ENCODE measurements at places on chromosomes 6 and 20. TPM values are rescaled to one million over a fixed set of nuclear protein-coding genes. Genes with fewer than 3 reads are reported as not detected.

DNA sequence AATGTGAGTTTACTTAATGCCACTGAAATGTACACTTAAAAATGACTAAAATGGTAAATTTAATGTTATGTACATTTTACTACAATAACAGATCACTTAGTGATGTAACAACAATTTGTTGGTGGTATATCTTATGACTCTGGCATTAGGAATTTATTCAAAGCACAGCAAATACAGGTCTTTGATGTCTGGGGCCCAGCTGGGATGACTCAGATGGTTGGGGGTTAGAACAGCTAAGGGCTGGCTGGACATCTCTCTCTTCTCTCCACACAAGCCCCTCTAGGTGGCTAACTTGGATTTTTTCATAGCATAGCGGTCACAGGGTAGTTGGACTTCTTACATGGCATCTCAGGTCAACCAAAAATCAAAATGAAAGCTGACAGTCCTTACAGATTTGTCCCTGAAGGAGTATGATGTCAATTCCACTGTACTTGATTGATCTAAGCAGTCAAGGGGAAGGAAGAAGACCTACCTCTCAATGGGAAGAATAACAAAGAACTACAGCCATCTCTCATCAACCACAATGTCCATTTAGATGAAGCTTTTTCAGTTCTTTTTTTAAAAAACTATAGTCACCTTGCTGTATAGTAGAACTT, 37.5 kb upstream of the LCA5 start:
- DNase-seq = no peak

- no peak for DNase-seq
These were observed 122.6 kb upstream of the MCHR2 start for GRCh38 chr6:100116411-100117194.

The SAMD3 gene
- total RNA-seq = 1.9 TPM

DNA sequence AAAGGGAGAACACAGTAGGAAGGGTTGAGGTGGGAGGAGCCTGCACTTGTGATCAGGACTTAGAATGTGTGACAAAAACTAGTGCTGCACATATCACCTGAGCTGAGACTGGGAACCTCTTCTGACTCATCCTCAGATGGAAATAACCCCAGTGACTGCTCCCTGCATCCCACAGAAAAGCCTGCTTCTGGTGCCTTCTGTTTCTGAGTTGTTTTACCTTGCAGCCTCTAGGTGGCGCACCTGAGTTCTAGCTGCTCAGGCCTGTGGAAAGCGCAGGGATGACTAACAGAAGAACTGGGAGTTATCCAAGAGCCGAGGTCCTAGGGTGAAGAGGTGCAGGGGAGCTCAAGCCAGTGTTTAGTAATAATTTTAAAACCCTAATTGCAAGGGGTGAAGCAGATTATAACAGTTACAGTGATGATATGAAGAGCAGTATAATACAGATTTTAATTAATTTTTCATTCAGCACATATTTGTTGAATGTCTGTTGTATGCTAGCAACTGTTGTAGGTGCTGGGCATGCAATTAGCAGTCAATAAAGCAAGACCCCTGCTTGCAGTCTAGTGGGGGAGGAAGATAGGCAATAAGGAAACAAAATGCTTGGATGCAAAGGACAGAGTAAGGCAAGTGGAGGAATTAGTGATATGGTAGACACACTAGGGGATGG, 302.5 kb downstream of the DHX35 start:
- DNase-seq = peak; percentile 69

GRCh38 chr6:149154261-149154821, 163.2 kb upstream of the TAB2 start:
- no peak for DNase-seq

The ANKEF1 gene
- 2.3 TPM for total RNA-seq

The SLA2 gene
- total RNA-seq = 0.37 TPM

The HMGCLL1 gene
- 1.2 TPM for total RNA-seq

GRCh38 chr20:1463971-1464570, 2.6 kb downstream of the NSFL1C start:
- DNase-seq = no peak

DNA sequence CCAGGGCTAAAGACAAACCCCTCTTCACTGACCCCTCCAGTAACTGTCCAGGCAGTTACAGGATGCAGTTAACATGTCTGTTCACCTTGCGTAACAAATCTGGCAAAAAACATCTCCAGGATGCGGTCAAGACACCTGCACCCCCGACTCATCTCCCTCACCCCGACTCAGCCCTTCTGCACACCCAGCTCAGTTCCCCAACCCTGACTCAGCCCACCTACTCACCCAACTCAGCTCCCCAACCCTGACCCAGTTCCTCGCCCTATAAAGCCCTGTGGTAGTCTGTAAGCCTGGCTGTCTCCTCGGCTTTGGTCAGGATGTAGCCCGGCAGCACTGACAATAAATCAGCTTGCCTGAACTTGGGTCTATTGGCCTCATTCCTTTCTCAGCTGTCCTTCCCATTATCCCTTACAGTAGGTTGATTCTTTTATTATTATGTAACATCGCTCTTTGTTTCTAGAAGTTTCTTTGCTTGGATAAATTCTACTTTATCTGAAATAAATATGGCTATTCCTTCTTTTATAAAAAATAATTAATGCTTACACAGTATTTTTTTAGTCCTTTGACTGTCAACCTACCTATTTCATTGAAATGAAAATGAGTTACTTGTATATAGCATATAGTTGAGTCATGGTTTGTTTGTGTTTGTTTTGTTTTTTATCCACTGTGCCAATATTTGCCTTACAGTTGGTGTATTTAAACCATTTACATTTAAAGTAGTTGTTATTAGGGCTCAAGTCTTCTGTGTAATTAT, 12.9 kb upstream of the ADTRP start:
- DNase-seq = no peak

DNA sequence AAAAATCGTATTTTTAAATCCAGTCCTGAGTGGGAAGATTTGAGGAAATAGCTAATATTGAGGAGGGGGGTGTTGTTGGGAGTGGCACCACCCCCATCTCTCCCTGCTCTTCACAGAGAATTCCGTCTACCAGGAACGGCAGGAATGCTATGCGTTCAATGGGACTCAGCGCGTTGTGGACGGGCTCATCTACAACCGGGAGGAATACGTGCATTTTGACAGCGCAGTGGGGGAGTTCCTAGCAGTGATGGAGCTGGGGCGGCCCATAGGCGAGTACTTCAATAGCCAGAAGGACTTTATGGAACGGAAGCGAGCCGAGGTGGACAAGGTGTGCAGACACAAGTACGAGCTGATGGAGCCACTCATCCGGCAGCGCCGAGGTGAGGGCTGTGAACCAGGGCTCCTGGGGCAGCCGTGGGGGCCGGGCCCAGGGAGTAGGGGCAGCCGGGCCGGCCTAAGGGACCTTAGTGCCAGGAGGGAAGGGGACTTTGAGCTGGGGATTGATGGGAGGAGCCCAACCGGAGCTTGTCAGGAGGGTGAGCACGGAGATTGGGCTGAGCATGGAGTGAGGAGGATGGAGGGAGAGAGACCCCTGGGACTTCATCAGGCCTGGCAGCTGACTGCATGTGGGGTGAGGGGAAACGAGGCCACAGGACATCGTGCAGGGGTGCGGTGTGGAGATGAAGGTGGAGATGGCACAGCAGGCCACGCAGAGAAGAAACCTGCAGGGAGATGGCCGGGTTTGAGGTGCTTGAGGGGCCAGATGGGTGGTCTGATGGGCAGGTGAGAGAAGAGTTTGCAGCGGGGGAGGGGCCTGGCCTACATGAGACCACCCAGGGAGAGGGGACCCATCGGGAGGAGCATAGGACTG, 41.3 kb downstream of the HLA-DPB1 start:
- DNase-seq = no peak

DNA sequence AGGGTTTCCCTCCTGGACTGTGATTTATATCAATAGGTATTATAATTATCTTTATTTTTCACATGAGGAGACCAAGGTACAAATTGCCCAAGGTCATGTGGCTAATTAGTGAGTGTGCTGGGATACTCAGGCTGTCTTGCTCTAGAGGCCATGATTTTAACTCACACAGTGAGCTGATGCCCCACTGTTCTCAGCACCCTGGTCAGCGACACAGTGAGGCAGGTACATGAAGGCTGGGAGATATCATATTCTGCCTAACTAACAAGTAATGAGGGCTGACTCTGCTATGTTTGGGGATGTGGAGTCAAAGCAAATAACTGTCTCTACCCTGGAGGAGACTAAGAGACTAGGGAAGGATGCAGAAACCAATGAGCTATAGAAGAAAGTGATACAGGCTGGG, 501.1 kb downstream of the PTPRT start:
- no peak for DNase-seq

DNA sequence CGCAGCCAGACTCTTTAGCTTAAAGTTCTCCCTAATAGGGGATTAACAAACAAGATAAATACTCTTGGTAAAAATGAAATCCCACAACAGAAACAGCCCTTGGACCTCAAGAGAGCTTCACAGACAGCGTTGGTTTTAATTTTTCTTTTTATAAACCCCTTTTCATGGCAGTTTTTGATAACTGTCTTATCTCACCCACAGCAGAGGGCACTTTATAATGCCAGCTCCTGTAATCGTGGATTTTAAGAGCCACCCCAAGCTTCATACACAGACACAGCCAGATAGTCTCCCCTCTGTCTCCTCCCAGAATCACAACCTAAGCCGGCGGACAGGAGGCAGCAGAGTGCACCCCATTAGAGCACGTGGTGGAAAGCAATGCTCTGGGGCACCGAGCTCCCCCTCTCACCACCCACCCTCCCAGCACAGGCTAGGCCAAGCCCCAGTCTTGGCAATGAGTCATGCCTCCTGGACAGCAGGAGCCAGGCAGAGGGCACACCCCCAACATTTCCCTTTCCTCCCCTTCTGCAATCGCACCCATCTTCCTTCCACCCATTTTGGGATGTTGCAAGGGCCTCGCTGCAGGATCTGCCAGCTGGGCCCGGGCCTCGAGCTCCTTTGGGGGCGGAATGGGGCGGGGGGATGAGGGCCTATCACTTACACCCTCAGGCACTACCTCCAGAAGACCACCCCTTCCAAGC, 2.4 kb downstream of the JAG1 start:
- peak; percentile 89 for DNase-seq

- peak; percentile 67 for DNase-seq
These were observed 180.7 kb upstream of the UST start for GRCh38 chr6:148565930-148566663.

The C4B gene
- total RNA-seq = 235 TPM

- no peak for DNase-seq
These were observed 88.2 kb downstream of the HIVEP2 start for GRCh38 chr6:142856624-142857232.

GRCh38 chr20:43868091-43868490, 46.6 kb upstream of the TOX2 start:
- no peak for DNase-seq

DNA sequence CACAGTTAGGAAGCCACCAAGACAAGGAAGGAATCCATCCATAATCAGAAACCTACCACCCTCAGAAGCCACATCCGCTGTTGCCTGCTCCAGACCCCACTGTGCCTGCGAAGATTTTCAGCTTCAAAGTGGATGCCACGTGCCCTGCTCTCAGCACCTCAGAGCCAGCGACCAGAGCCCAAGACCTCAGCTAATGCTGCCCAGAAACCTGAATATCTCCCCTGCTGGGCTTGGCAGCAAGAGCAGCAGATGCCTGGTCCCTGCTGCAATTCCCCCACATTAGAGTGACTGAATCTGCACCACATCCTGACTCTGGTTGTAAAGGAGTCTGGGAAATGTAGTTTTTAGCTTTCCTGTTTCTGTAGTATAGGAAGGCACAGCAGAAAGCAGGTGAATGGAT, 10.7 kb upstream of the ULBP3 start:
- no peak for DNase-seq

The TCF21 gene
- total RNA-seq = 7.8 TPM

DNA sequence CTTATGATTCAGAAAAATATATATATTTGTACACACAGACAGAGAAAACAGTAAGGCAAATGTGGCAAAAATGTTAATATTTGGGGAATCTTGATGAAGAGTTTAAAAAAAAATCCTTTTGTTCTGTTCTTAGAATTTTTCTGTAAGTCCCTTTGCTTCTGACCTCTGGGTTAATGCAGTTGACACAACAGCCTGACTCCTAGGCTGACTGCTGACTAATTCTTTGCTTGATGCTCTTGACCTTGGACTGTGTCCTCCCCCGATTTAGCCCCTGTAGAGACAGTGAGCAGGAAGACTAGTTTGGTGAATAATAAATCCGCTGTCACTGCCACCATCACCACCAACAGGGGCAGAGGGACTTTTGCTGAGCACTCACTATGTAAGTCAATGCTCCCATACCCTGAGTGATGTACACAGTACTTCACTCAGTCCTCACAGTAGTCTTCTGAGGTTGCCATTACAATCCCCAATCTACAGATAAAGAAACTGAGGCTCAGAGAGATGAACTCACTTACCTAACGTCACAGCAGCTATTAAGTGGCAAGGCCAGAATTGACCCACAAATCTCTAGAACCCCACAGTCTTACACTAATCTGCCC, 71.7 kb downstream of the SNX5 start:
- no peak for DNase-seq

- no peak for DNase-seq
These were observed 4.4 kb downstream of the SLC13A3 start for GRCh38 chr20:46646659-46647380.

The LRP11 gene
- total RNA-seq = 25.7 TPM

The MROH8 gene
- 4.8 TPM for total RNA-seq

DNA sequence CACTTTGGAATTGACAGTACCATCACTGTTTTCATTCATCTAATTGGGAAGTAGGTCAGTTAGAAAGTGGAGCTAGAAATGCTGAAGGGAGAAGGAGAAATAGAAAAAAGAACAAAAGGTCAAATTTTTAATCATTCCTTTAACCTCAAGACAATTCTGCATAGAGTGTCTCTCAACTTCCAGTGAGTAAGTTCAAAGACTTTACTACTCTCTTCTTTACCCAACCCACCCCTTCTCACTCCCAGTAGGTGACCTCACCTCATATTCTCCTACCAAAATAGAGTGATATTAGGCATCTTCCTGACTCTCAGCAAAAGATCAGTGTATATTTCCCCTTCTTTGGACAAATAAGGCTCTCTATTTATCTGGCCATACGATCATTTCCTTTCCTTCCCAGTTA, 340.0 kb upstream of the JAG1 start:
- DNase-seq = no peak

GRCh38 chr6:136646377-136646776, 96.2 kb upstream of the MAP7 start:
- no peak for DNase-seq

- DNase-seq = no peak
These were observed 26.3 kb downstream of the SLC2A4RG start for GRCh38 chr20:63765902-63766301.

DNA sequence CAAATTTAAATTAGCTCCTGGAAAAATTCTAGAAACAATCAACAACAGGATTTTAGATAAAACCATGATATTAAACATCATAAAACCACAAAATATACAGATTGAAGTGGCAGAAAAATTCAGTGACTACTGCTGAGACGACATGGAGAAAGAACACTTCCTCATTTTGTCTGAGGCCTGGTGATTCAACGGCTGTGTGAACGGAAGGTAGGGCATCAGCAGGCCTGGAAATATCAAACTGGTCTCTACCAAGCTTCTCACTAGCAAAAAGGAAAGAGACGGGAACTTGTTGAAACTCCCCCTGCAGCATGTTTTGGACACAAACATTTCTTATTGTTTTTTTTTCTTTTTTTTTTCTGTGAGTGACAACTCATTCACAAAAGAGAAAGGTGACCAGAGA, 58.0 kb upstream of the AHI1 start:
- no peak for DNase-seq

GRCh38 chr20:4795394-4795793, 73.7 kb downstream of the PRND start:
- DNase-seq = no peak

The UST gene
- total RNA-seq = 3.5 TPM

Data from left cardiac atrium (tissue), 4 donors.